ENCODE measurements at places on chromosomes 13 and 19. TPM values are rescaled to one million over a fixed set of nuclear protein-coding genes. Genes with fewer than 3 reads are reported as not detected.
A peak's percentile ranks its signal among the peaks of the same experiment; 100 is the strongest.

DNA sequence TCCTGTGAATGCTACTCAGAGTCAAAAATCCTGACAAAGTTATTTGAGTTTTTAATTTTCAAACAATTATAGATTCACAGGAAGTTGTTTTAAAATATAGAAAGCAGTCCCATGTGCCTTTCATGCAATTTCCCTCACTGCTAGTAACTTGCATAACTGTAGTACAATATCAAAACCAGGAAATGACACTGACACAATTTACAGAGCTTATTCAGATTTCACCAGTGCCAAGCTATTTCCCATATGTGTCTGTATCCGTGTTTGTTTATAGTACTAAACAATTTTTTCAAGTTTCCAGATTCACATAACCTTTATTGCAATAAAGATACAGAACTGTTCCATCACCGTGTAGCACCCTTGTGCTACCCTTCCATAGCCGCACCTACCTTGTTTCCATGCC is 934.6 kb downstream of the PCDH17 start:
- no peak for DNase-seq

DNA sequence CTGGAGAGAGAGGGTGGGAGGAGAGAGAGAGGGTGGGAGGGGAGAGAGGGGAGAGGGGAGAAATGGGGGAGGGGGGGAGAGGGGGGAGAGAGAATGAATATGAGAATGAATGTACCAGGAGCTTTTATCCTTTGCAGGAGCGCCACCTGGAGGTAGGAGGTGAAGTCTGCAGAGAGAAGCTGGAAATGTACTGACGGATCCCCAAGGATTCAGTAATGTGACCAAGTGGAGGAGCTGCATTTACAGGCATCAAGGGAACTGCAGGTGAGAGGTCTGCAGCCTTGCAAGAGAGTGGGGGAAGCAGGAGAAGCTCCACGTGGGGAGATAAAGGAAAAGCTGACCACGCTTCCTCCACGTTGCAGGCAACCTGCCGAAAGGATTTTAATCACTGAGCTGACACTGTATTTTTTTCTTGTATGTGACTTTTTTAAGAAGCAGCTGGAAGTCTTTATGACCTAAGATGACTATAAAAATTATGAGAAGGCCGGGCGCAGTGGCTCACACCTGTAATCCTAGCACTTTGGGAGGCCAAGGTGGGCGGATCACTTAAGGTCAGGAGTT is 33.7 kb downstream of the VSTM1 start:
- peak; percentile 39 for DNase-seq

DNA sequence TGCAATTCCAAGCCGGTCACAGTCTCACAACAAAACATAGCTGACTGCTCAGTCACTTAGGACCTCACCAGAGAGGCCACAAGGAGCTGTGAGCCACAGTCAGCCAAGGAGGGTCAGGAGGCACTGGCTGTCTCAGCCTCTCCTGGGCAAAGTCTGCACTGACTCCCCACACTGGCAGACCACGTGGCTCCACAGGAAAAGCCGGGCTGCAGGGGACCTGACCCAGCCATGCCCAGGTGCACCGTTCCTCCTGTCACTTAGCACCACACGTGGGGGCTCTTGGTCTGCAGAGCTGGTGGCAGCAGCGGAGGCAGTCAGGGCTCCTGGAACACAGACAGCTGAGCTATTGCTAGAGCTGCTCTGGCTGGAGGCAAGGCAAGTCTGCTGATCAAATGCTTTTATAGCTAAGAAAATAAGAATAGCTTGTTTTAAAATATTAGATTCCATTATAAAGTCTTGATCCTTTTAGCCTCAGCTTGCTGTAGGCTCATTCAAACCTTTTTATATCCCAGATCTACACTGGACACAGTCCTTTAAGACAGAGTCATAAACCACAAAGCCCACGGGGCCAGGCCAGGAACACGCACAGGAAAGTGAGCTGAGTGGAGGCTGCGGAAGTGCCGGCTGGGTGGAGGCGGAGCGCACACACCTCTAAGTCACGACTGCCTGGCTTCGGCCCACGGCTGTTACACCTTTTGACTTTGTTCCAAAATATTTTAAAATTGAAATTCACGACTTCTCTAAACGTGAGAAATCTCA is 744.1 kb downstream of the UQCRFS1 start:
- DNase-seq: peak; percentile 22

DNA sequence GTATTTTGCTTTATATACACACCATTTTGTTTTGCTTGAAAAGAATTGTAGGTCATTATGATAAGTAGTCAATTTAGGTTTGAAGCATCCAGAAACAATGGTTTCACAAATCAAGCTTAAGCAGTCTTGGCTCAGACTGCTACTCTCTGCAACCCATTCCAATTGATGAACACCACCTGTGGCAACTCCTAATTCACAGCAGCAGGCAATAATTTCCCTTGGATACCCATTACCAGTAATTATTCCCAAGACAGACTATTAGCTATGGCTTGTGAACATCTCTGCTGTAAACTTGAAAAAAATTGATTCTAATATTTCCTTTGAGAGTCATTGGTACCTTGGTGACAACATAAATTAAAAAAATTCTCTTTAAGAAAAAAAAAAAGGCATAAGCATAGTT is 299.3 kb upstream of the SLITRK6 start:
- DNase-seq: no peak

- no peak for DNase-seq
Measured at GRCh38 chr19:32887572-32888215, 18.1 kb upstream of the SLC7A9 start.

DNA sequence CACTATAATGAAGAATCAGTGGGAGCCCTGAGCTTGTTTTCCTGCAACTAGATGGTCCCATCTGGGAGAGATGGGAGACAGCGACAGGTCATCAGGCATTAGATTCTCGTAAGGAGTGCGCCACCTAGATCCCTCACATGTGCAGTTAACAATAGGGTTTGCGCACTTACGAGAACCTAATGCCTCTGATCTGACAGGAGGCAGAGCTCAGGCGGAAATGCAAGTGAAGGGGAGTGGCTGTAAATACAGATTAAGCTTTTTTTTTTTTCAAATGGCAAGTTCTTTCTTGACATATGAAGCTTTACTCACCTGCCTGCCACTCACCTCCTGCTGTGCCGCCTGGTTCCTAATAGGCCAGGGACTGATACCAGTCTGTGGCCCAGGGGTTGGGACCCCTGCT is 14.4 kb downstream of the CDC16 start:
- DNase-seq: no peak

DNA sequence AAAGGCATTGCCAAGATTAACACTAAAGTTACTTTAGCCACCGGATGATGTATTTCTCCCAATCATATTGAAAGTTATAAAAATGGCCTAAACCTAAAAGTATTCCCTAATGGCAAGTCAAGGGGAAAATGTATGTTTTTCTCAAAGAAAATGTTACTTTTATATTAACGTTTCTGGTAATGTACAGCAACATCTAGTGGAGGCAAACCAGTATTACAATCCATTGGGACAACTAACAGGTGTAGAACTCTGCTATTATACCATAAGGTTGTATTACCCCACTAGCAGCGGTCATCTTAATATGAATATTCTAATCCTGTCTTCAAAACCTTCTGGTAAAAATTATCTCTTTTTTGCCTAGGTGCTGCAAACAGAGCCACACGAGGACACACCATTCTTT is 69.2 kb downstream of the ZNF100 start:
- peak; percentile 42 for DNase-seq

GRCh38 chr13:37446503-37446902 is 152.1 kb downstream of the POSTN start:
- no peak for DNase-seq

DNA sequence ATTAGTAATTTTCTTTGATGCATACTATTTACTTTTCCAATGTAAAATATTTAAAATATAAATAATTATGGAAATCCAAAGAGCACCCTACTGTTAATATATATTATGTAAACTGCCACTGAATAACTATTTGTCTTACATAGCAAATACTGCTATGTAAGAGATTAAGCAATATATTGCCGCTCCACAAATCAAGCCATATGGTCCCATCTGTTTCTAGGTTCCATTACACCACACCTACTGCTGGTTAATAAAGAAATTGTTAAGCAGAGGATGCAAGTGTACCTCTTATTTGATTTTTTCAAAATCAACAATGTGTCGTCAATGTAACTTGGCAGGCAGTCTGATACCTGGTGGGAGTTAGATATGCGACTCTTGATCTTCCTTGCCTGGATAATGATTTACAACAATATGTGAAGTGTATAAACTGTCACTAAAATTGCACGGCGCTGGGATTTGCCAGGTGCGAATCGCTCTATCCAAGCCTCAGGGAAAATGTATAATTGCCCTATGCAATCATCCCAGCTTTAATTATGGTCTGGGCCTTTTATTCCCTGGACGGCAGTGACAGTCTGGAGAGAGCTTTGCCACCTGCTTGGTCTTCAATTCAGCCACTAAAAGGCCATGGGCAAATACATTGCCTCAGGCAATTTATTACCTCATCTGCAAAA is 16.0 kb downstream of the SMAD9 start:
- DNase-seq: no peak

DNA sequence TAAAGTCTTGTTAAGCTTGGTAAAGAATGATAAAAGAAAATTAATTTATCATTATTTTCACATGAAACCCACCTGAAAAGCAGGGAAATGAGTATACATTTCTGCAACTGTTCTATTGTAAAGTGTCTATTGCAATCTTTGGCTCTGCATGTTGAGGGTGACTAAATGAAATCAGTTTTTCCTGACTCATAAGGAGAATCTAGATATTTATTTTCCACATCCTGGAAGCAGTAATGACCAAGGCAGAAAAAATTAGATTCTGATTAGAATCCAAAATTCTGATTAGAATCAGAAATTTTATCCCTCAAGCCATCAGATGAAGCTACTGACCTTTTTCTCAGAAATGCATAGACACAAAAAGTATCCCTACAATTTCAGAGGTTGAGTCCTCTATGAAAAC is 178.4 kb downstream of the MYO16 start:
- no peak for DNase-seq

DNA sequence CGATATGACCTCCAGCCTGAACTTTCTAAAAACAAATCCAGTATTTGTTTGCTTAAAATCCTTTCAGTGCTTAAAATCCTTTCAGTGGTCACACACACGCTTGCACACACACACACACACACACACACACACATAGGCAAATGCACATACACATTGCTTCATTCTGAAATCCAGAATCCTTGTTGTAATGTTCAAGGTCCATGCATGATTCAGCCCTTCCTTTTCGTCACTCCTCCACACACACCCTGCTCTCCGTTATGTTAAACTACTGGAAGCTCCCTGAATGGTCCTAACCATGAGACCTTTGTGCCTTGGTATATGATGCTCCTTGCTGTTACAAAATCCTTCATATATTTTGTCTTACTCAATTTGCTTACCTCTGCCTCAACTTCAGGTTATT is 44.9 kb downstream of the SERTM1 start:
- DNase-seq: no peak

- no peak for DNase-seq
Measured at GRCh38 chr13:65112123-65112522, 2118.0 kb downstream of the PCDH9 start.

- no peak for DNase-seq
Measured at GRCh38 chr19:1355568-1356507, 27.9 kb upstream of the NDUFS7 start.

DNA sequence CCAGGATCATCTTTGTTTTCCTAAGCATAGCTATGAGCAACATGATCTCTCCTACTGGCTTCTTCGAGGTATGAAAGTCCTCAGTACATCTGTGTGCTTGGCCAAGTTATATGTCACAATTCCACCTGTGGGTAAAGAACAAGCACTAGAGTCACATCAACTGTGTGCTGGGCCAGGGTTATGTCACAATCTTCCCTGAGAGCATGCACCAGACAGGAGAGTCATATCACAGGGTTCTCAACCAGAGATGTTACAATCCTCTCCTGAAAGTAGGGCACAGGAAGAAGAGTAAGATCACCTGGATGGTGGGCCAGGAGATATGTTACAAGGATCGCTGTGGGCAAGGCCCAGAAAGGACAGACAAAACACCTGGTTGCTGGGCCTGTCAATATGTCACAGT is 143.7 kb downstream of the ZNF675 start:
- DNase-seq: no peak

- DNase-seq: no peak
Measured at GRCh38 chr19:36449059-36449670, 30.7 kb upstream of the ZFP82 start.

DNA sequence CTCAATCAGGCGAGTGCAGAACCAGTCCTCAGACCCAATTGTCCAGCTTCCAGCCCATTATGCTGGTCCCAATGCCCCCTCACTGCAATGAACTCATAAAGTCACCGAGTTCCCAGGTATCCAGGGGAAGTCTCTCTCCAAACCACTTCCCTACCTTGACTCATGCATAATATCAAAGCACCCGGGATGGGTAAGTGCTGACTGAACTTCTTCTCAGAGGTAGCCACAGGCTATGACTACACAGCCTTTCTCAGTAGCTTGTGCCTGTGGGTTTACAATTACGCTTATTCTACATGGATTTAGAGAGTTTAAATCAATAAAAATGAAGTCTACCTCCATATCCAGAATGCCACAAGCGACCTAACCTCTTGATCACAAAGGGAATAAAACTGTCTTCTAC is 1.7 kb upstream of the C13orf42 start:
- DNase-seq: no peak

GRCh38 chr13:76622315-76623040 is 263.7 kb downstream of the KCTD12 start:
- DNase-seq: no peak

- DNase-seq: no peak
Measured at GRCh38 chr13:113981194-113981605, 7.3 kb upstream of the C13orf46 start.

GRCh38 chr13:78499802-78500201 is 103.5 kb downstream of the POU4F1 start:
- no peak for DNase-seq

DNA sequence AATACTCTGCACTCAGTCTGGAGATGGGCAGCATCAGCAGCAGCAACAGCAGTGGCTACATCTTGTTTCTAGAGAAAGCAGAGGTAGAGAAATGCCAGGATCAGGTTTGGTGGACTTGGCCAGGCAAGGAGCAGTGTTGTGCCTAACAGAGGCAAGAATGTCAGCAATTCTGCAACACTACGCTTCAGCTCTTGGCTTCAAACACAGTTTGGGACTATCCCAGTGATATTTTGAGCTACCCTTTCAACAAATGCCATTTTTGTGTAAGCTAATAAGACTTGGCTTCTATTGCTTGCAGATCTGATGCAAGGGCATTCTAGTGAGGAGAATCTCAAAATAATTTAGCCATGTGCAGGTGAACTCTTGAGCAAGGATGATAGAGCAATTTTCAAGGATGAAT is 271.3 kb downstream of the PCDH20 start:
- no peak for DNase-seq

- DNase-seq: no peak
Measured at GRCh38 chr19:1629256-1629808, 23.1 kb downstream of the TCF3 start.

KISS1R gene
- total RNA-seq: 1.4 TPM

FGF21 gene
- not detected for total RNA-seq

MBD3L2 gene
- total RNA-seq: not detected

FUZ gene
- 23.0 TPM for total RNA-seq

RPL21 gene
- total RNA-seq: 2,162 TPM

CNFN gene
- not detected for total RNA-seq

KANK3 gene
- total RNA-seq: 3.3 TPM

TEX26 gene
- total RNA-seq: not detected

Measured in naive thymus-derived CD8-positive, alpha-beta T cell (primary cell).